T-helper 2 cell (primary cell): ENCODE measurements at places on chromosomes 2 and 18.

DNA sequence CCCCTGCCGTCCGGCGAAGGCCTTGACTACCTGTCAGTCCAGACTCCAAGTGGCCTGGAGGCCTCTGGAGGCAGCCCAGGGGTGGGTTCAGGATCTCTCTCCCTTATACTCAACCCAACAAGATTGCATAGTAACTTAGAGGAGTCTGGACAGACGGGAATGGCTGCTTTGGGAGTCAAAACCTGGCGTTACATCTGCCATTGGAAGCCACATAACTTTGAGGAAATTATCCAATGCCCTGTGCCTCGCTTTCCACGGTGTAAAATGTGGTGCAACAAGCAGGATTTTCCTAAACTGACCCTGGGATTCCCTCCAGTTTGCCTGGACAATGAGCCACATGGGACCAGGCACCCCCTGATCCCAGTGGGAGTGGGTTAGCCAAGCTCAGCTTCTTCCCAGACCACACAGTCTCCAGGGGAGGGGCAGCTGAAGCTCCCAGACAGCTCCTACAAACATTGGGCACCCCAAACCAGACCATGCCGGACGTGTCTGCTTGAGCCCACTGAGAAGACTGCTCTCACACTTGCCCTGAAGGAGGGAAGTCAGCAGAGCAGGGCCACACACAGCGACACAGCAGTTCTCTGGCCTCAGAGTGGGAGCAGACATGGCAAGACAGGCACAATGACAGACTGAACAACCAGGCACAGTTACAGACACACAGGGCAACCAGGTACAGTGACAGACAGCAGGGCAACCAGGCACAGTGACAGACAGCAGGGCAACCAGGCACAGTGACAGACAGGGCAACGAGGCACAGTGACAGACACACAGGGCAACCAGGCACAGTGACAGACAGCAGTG, 65.6 kb upstream of the RAB6C start:
- DNase-seq = no peak

DNA sequence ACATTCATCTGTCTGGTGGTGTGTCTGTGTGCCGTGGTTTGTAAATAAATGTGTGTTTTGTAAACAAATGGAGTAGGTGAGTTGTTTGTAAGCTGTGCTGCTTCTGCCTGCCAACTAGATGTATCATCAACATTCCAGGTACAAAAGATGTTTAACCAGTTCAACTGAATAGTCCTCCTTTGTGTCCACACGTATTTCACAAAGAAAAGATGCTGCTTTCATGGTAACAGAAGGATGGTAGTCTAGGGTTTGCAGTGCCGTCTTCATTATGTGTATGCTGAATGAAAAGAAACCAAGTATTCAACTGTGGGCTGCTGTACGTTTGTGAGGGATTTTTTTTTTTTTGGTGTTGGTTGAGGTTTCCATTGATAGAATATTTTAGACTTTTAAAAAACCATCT, 72.1 kb downstream of the CAMKMT start:
- no peak for DNase-seq

DNA sequence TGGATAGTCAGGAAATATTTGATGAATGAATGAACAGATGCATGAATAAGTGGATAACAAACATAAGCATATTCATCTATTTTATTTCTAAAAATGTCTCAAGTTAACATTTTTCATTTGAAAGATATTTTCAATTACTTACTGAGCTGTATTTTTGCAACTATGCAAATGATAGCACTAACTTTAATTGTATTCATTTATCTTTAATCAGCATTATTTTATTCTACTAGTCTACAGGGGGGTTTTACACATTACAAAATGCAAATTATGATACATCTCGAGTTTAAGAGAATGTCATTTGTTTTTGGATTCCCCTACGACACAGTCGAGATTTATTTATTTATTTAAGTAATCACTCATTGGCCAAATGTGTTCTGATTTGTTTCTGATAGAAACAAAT, 530.6 kb downstream of the ERBB4 start:
- no peak for DNase-seq

GRCh38 chr2:223051693-223052289, at the start of gene KCNE4:
KCNE4 (plus strand) TSS chr2:223052190; CDS start chr2:223052831, 641 bp downstream.
- DNase-seq = no peak

DNA sequence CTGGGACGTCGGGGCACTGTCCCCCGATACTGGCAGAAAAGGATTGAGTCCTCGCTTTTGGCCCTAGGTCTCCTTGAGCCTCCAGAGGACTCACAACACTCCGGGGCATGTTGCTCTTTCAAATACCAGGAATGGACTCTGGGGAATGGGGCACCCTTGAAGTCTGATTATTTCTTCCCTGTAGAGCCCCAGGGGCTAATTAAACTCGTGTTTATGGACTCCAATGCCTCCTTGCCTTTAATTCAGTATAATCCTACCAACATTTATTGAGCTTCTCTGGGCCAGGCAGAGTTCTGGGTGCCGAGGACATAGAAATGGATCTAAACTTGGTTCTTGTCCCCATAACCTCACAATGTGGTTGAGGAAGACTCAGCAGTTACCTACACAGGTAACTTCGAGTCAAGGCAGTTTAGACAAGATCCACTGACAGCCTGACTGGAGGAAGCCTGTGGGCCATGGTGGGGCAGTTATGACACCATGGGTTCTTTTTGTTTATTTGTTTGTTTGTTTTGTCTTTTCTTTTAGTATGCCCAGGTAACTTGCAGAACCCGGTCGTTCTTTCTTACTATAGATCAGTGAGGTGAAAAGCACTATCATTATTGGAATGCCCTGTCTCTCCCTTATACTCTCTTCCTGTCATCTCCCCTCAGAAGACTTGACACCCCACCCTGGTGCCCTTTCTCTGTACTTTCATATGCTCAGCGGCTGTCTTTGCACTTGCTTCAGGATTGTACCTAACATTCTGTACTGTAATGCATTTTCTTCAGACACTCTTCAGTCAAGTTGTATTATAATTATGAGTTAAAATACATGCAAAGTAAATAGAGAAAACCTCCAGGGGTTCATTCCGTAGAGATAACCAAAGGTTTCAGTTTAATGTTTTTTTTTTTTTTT, 3.2 kb downstream of the CFLAR start:
- no peak for DNase-seq

DNA sequence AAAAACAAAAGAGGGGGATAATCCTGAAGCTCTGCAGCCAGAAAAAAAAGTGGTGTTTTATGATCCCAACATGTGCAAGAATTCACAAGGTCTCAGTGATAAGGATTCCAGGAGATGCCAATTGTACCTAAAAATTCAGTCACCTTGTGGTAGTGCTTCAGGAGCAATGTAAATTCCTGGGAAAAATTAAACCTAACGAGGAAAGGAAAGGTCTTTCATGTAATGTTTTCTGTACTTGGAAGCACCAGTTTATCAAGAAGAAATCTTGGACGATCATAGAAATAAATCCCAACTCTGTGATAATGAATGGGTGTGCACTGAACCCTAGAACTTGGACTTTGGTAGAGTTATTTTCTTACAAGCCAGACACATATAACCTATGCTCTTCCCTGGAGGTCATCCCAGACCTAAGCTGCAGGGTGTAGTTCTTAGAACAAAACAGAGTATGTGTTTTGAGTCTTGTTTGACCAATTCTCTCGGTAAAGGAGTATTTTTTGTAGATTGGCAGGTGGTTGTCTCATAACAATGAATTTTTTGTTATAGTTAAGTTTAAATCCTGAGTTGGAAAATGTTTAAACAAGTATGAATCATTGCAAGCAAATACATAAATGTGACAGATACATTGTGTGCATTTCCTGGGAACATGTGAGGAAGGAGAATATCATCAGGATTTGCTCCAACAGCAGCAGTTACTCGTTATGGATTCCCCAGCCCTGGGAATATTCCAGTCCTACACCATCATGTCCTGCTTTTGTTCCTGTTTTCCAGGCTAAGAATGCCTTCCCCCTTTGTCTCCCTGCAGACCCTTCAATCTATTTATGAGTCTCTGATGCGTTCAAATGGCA, 224.6 kb downstream of the NAPG start:
- DNase-seq = no peak

DNA sequence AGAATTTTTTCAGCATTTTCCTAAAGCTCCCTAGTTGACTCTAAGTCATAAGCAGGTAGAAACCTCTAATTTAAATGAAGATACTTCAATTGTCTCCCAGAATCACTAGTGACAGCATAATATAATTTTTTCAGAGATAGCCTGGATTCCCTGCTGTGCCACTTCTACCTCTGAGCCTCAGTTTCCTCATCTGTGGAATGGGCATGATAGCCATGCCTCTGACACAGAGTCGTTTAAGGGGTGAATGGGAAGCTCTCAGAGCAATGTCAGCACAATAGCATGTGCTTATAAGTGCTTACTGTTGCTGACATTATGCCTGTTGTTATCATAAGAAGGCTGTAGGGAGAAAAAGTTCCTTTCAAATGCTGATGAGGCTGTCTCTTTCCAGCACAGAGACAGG, 48.0 kb downstream of the SFXN5 start:
- no peak for DNase-seq

DNA sequence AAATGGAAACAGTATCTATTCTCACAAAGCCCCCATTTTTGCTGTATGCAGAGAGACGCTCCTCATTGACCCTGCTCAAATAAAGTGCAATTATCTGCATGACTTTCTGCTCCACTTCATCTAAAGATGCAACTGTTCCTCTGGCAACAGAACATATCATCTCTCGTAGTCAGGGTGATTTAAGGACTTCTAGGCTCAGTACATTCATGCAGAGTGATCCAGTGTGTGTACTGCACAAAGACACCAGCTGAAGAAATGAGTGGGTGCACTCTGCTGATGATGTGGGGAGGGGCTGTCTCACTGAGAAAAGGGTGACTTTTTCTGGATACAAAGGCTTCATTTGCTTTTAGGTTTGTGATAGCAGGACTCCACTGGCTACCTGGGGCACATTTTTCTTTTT, 355.2 kb downstream of the GALNT13 start:
- no peak for DNase-seq

DNA sequence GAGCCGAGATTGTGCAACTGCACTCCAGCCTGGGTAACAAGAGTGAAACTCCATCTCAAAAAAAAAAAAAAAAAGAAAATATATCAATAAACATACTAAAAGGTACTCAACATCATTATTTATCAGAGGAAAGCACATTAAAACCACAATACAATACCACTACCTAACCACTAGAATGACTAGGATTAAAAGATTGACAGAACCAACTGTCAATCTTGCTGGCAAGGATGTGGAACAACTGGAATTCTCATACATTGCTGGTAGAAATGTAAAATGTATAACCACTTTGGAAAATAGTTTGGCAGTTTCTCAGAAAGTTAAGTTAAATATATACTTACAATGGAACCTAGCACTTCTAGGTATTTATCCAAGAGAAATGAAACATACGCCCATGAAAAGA, 88.6 kb downstream of the B3GNT2 start:
- no peak for DNase-seq

DNA sequence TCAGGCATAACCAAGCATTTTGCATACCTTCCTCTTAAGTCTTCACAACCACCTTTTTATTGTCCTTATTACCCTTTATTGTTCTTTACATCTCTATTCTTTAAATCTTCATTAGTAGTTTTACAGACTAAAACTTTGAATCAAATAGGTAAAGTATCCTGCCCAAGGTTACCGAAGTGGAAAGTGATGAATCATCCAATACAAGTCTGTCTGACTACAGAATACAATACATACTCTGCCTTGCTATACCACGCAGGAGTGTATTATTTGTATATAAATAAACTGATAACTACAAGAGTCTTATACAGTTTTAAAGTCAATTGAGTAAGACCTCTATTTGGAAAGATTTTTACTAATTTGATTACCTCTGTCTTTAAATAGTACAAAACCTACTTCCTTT, 196.0 kb downstream of the ZEB2 start:
- DNase-seq = no peak

GRCh38 chr2:60719331-60719730, 36.7 kb upstream of the PAPOLG start:
- no peak for DNase-seq

GRCh38 chr2:121149384-121149783, 135.6 kb downstream of the TFCP2L1 start:
- DNase-seq = no peak

- DNase-seq = no peak
Observed at GRCh38 chr18:25282282-25282681, 69.7 kb downstream of the ZNF521 start.

DNA sequence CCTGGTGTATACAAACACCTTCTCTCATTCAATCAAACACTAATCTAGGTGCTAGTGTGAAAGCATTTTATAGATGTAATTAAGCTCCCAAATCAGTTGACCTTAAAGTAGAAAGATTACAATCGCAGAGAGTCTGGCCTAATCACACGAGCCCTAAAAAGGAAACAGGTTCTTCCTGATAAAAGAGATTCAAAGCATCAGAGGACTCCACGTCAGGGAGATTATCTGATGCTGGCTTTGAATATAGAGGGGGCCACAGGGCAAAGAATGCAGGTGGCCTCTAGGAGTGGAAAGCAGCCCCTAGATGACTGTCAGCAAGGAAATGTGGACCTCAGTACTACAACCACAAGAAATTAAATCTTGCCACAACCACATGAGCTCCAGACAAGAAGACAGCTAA, 28.2 kb upstream of the ZC3H15 start:
- DNase-seq = no peak

GRCh38 chr18:53757328-53757727, 467.1 kb downstream of the MBD2 start:
- no peak for DNase-seq

DNA sequence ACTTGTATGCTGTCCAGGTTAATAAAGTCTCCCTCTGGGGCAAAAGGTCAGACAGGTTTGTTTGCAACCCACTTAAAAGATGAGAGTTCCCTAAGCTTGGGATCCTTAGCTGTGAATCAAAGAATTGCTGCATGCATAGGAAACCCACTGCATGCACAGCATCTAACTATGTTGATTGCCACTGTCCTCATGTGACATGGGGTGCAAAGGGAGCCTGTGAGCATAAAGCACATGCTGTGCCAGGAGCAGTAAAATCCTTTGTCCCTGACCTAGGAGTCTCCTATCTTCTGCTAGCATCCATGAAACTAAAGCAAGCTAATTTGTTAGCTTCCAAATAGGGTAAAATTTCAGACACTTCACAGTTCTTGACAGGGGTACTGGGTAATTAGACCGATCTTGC, 13.8 kb downstream of the METTL4 start:
- DNase-seq = no peak

DNA sequence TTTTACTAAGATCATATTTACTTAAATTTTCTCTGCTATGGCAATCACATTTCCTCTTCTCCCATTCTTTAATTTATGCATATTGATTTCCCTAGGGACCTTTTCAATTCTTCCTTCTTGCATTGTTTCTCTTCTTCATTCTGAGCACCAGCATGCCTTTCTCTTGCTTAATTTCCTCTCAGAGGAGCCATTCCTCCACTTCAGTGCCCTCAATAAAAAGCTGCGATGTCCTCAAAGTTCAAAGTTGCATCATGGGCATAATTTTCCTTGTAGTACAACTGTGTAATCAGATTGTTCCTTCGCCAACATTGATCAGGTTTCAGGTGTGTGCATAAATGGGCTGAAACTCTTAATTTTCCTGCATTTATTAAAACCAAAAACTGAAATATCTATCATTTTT, 21.8 kb upstream of the CD226 start:
- no peak for DNase-seq

DNA sequence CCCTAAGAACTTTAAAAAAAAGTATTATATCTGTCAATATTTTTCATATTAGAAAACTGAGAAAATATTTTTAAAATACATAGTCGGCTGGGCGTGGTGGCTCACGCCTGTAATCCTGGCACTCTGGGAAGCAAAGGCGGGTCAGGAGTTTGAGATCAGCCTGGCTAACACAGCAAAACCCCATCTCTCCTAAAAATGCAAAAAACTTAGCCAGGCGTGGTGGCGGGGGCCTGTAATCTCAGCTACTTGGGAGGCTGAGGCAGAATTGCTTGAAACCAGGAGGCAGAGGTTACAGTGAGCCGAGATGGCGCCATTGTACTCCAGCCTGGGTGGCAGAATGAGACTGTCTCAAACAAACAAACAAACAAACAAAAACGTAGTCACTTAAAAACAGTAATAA, 5.1 kb upstream of the KCMF1 start:
- DNase-seq = no peak
